CD8-positive, alpha-beta T cell (primary cell): ENCODE measurements at places on chromosomes 16 and 17.

GRCh38 chr17:10944819-10945218 lies 106.9 kb upstream of the PIRT start:
- no peak for DNase-seq

- DNase-seq, result no peak
Measured at GRCh38 chr17:45008216-45008615, 40.1 kb upstream of the C1QL1 start.

DNA sequence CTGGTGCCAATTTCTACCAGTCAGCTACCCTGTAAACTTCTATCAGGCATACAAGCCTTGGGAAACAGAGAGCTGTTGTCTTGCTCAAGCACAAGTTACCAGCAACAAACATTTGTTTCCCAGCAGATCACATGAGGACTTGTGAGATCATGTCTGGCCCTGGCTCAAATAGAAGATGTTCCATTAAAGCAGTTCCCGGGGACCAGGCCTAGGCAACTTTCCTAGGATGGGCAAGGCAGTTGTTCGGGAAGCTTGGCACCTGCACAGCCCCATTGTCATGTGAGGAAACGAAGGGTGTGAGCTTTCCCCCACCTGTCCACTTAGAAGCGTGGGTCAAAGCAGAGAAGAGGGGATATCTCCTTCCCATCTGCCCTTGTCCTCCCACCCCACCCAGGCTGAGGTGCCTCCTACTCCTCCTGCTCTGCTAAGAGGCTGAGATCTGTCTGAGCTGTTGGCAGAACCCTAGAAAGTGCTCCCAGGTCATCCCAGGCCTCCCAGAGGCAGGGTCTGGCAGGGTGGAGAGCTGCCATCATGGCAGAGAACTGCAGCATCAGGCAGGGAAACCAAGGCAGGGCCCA lies 11.2 kb upstream of the SLC47A2 start:
- no peak for DNase-seq

DNA sequence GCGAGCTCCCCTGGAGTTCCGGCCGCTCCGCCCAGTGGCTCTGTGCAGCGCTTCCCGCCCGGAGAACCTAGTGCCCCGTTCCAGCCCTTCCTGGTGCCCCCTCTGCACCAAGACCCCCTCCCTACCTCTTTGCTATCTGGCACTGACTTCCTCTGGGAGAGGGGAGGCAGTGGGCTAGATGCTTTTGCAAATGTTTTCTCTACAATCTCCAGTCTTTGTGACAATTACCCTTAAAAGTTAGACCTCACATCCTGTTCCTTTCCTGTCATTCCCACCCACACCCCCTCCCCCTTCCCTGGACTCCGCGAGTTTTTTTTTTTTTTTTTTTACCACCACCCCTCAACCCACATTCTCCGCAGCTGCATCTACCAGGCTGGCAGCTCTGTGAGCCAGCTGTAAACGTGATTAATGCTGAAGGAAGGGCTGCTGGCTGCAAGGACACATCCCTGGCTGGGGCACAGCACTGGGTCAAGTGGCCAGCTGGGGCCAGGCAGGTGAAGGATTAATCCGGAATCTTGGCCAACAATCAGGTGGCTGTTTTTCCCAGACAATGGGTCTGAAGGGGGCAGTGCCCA lies 101.5 kb downstream of the MGAT5B start:
- no peak for DNase-seq

DNA sequence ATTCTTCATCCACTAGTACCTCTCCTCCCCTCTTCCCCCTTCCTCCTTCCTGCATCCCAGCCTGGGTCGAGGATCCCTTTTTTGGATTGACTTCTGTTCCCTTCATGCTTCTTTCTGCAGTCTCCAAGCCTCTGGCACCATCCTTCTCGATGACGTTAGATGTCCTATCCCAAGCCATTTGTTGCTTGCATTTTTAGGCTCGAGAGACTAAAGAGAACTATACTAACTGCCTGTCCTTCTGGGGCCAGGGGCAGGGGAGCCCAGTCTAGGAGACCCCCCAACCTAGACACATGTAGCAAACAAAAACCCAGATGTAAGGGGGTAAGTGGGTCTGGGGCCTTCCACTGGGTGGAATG lies 23.9 kb downstream of the UNK start:
- DNase-seq, result no peak
